ENCODE measurements at places on chromosomes 3 and 15. TPM values are rescaled to one million over a fixed set of nuclear protein-coding genes. Genes with fewer than 3 reads are reported as not detected.

The SERINC4 gene
- total RNA-seq, result not detected

The TMEM212 gene
- total RNA-seq, result not detected

The NR2F2 gene
- 167 TPM for total RNA-seq

The P3H2 gene
- 21.9 TPM for total RNA-seq

The LRRC2 gene
- total RNA-seq, result 2.2 TPM

The GOLGA6D gene
- 0.15 TPM for total RNA-seq

The RFT1 gene
- 13.9 TPM for total RNA-seq

The CTXN2 gene
- total RNA-seq, result not detected

The CHSY1 gene
- total RNA-seq, result 60.9 TPM

The ZSCAN29 gene
- 19.7 TPM for total RNA-seq

The DNAJA4 gene
- total RNA-seq, result not detected

The CLEC3B gene
- total RNA-seq, result 47.1 TPM

The CTXND1 gene
- total RNA-seq, result not detected

The GOLGA6B gene
- not detected for total RNA-seq

The CCDC39 gene
- total RNA-seq, result not detected

The TUSC7 gene
- total RNA-seq, result not detected

The HESX1 gene
- 1.7 TPM for total RNA-seq

The WDR76 gene
- total RNA-seq, result 15.3 TPM

The ADAMTS17 gene
- total RNA-seq, result 3.4 TPM

The OXSM gene
- total RNA-seq, result 8.8 TPM

The PP2D1 gene
- not detected for total RNA-seq

The MAGEF1 gene
- 37.8 TPM for total RNA-seq

The CEP19 gene
- total RNA-seq, result 2.1 TPM

The CELF6 gene
- total RNA-seq, result 1.3 TPM

The PPM1L gene
- 8.5 TPM for total RNA-seq

The SLC24A5 gene
- not detected for total RNA-seq

The RBPMS2 gene
- 1.8 TPM for total RNA-seq

The MUC4 gene
- not detected for total RNA-seq

The GRK7 gene
- total RNA-seq, result not detected

The LIPH gene
- total RNA-seq, result 0.40 TPM

The MORC1 gene
- total RNA-seq, result not detected

The P2RY1 gene
- total RNA-seq, result not detected

The GPR156 gene
- total RNA-seq, result 1.3 TPM

The PLCL2 gene
- total RNA-seq, result 0.85 TPM

The GOLGA8R gene
- 8.5 TPM for total RNA-seq

The CSPG5 gene
- 2.8 TPM for total RNA-seq

The C2CD4A gene
- total RNA-seq, result 0.10 TPM

The TM4SF4 gene
- total RNA-seq, result not detected

The FGD5 gene
- 0.22 TPM for total RNA-seq

The CHRD gene
- total RNA-seq, result 1.5 TPM

The CLDN16 gene
- total RNA-seq, result not detected

The NEK10 gene
- total RNA-seq, result 7.9 TPM

The RBMS3 gene
- 82.6 TPM for total RNA-seq
